Neural cell (in vitro differentiated cells): ENCODE measurements at places on chromosomes 16 and 17. TPM values are rescaled to one million over a fixed set of nuclear protein-coding genes. Genes with fewer than 3 reads are reported as not detected.

The AGRP gene
- polyA plus RNA-seq: not detected in 2 replicates

The ZNF205 gene
- polyA plus RNA-seq: 30.0 and 39.4 TPM in 2 replicates

The INCA1 gene
- 0.38 TPM in 1 of 2 replicates, not detected in the other for polyA plus RNA-seq

The PIRT gene
- 0.06 TPM in 1 of 2 replicates, not detected in the other for polyA plus RNA-seq

The TP53TG3F gene
- polyA plus RNA-seq: not detected in 2 replicates

The SLC52A1 gene
- not detected in 2 replicates for polyA plus RNA-seq

The ZSCAN10 gene
- polyA plus RNA-seq: 0.10 TPM in 1 of 2 replicates, not detected in the other

The NAGLU gene
- 12.1 and 17.1 TPM in 2 replicates for polyA plus RNA-seq
